ENCODE measurements at places on chromosomes 11 and 22.

GRCh38 chr11:2535673-2536439 lies 91.0 kb downstream of the KCNQ1 start:
- DNase-seq = no peak

DNA sequence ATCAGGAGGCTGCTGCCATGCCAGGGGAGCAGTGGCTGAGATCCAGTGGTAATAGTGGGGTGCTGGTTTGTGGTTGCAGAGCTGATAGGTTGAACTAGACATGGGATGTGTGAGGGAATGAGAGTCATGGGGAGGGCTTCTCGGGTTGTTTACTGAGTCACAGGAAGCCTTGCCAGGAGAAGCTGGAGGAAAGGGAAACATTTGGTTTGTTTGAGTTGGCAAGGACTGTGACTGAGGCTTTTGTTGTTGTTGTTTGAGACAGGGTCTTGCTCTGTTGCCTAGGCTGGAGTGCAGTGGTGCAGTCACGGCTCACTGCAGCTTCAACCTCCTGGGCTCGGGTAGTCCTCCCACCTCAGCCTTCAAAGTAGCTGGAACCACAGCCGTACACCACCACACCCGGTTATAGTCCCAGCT lies 49.3 kb downstream of the CABIN1 start:
- DNase-seq = no peak

DNA sequence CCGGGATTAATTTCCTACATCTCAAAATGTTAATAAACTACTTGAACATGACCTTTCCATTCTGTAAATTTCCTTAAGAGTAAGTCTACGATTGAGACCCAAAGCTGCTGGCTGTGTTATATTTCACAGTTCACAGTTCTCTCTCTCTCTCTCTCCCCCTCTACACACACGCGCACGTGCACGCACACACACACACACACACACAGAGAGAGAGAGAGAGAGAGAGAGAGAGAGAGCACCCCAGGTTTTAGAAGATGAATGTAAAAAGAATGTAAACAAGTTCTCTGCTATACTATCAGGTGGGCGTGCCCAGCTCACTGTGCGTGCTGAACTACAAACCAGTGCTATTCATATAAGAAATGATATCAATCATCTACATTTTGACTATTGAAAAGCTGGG lies 3.3 kb downstream of the BDNF start:
- no peak for DNase-seq

GRCh38 chr11:23079382-23079813 lies 219.1 kb upstream of the CCDC179 start:
- no peak for DNase-seq

- no peak for DNase-seq
These were observed 2.8 kb upstream of the BSX start for GRCh38 chr11:122984186-122985011.

- no peak for DNase-seq
These were observed 48.0 kb downstream of the DHCR7 start for GRCh38 chr11:71400216-71400615.

- DNase-seq = no peak
These were observed 585 bp downstream of the CYB5R3 start for GRCh38 chr22:42648368-42649245.

DNA sequence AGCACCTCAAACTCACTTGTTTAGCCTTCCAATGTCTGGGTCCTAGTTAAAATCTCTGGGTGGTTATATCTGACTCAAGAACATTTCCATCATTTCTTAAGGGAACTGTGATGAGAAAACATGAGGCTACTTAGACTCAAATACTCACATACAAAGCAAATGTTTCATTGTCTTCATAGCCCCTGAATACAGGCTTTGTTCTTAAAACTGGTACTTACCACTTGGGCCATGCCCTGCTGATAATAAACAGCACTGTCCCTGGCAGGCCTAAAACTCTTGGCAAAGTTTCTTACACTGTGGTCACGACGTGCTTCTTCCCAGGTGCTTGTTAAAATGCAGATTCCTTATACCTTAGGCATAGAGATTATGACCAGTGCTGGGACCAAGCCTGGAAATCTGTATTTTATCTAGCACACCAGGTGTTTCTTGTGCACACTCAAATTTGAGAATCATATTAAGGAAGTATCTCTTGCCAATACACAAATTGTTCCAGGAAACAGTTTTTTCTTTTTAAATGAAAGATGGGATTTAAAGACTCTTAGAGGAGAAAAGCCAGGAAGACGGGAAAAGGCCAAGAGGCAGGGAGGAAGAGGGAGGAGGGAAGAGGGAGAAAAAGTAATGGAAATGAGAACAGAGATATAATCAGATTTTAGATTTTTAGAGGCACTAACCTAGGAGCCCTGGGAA lies 287.9 kb upstream of the MPPED2 start:
- DNase-seq = no peak

GRCh38 chr22:19059481-19060278 lies 62.5 kb downstream of the DGCR2 start:
- no peak for DNase-seq
